NCI-H187 treated with DMSO at 0.1 percent for 48 hours (cell line): ENCODE measurements at places on chromosomes 4 and X.

GRCh38 chr4:169417629-169418282, 147.0 kb upstream of the SH3RF1 start:
- no peak for DNase-seq

- DNase-seq, result no peak
Observed at GRCh38 chr4:16812041-16812440, 86.4 kb downstream of the LDB2 start.

GRCh38 chrX:17594693-17595092, 142.6 kb upstream of the SCML1 start:
- no peak for DNase-seq

- no peak for DNase-seq
Observed at GRCh38 chr4:98662055-98662453, 3.6 kb upstream of the TSPAN5 start.

- DNase-seq, result no peak
Observed at GRCh38 chr4:127165971-127166370, 466.8 kb upstream of the INTU start.

DNA sequence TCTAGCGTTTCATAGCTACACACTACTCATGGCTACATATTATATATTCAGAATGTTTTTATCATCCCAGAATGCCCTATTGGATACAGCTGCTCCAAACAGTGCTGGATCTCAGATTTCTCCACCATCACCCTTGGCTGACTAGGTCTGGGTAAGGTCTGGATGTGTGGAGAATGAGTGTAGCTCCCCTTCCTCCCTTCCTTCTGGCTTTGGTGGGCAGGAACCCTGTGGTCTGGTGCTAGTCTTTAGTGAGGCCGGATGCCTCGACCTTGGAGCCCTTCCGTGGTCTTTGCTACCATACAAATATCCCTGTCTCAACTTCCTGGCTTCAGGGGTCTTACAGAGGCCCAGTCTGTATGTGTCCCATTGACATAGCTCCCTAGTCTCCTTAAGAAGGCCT, 52.1 kb upstream of the KDR start:
- DNase-seq, result no peak

- no peak for DNase-seq
Observed at GRCh38 chr4:33437406-33437805, 2717.2 kb downstream of the PCDH7 start.

DNA sequence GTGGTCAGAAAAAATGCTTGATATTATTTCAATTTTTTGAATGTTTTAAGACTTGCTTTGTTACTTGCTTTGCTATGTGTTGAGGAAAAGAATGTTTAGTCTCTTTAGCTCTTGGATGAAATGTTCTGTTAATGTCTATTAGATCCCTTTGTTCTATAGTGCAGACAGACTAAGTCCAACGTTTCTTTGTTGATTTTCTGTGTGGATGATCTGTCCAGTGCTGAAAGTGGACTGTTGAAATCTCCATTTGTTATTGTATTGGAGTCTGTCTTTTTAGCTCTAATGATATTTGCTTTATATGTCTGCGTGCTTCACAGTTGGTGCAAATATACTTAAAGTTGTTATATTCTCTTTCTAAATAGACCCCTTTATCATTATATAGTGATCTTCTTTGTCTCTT, 220.6 kb downstream of the GUCY2F start:
- no peak for DNase-seq

GRCh38 chr4:55666535-55666934, 30.4 kb upstream of the NMU start:
- no peak for DNase-seq

DNA sequence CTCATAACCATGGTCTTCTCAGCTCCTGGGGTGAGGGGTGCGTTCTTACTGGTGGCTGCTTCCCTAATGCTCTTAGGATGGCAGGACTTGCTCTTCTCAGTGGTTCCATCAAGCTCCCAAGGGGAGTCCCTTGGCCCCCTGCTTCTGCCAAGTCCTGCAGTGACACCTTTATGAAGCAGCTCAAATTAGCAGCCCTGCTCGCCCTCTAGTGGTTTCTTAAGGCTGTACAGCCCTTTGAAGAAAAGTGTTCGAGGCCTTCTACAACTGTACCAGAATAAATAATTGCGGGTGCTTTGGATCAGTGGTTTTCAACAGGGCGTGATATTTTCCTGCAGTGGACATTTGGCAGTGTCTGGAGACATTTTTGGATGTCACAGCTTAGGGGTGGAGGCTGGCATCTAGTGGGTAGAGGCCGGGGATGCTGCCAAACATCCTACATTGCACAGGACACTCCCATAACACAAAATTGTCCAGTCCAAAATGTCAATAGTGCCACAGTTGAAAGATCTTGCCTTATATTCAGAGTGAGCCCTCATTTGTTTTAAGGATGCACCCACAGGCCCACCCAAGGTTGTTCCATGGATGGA, 204.7 kb upstream of the S100G start:
- peak; percentile 2 for DNase-seq

- no peak for DNase-seq
Observed at GRCh38 chr4:64271601-64272081, 137.6 kb downstream of the TECRL start.

DNA sequence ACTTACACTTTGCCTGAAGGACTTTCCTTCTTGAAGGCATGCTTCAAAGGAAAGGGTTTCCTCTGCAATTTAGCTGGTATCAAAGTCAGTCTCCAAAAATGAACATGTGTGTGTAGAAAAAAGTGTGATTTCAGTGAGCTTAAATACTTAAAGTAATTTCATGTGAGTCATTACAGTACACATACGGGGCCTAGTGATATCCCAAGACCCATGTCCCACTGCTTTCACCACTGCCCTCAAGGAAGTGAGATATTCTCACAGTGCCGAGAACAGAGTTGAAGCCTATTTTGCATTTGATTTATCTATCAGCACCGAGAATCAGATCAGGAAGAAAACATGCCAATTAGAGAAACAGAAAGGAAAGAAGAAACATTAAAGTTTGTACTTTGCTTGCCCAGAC, 61.0 kb downstream of the CHST7 start:
- DNase-seq, result no peak

GRCh38 chrX:19602866-19603622, 87.7 kb upstream of the MAP3K15 start:
- DNase-seq, result no peak

- no peak for DNase-seq
Observed at GRCh38 chr4:93749292-93749761, 79.2 kb upstream of the ATOH1 start.

- no peak for DNase-seq
Observed at GRCh38 chrX:139844163-139844562, 88.7 kb downstream of the ATP11C start.

DNA sequence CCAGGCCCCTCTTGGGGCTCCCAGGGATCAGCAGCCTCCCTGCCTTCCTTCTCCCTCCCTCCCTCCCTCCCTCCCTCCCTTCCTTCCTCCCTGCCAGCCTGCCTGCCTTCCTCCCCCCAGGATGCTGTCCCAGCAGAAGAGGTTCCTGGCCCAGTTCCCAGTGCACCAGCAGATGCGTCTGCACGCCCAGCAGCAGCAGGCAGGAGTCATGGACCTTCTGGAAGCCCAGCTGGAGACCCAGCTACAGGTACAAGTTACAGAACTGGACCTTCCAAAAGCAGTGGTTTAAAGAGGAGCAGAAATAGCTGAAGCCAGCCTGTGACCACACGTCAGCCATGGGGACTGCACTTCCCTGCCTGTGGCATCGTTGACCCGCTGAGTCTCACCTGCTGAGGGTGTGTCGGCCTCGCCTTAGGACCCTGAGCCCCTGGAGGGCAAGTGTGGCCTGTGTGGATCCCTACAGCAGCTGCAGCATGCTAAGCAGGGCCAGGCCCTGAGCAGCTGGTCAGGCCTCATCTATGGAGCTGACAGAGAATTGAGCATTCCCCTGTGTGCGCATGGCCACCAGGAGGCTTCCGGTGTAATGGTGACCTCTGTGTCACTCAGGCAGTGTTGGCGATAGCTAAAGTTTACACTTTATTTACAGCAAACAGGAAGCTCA, 84.7 kb downstream of the CRMP1 start:
- DNase-seq, result no peak

DNA sequence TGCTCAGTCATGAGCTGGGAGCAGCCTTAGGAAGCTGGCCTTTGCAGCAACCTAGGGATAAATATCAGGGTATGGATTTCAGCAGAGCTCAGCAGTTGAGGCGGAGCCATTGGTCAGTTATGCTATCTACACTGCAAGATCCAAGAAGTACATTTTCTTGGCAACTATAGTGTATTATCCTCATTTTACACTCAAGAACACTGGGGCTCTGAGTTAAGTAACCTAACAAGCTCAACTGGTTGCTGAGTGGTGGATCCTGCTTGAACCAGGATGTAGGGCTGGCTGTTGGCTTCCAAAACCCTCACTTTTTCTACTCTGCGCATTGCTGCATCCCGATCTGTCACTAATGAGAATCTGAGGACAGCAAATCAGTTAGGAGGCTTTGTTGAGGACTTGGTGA, 1.5 kb upstream of the SCARB2 start:
- no peak for DNase-seq

DNA sequence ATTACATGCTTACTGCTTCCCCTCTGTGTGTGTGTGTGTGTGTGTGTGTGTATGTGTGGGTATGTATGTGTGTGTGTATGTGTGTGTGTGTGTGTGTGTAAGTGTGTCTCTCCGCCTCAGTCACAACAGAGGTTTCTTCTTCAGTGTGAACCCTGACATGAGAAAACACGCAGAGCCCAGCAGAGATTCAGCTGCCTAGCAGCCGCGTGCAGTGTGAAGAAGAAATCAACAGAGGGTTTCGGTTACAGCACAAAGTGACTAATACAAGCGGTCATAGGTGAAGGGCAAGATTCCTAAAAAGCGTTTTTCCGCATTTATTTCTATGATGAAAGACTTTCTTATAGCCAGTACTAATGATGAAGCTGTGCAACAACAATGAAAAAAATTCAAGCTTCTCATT, 55.3 kb upstream of the ZFP42 start:
- DNase-seq, result no peak

GRCh38 chrX:16138108-16138427, 14.7 kb downstream of the GRPR start:
- DNase-seq, result no peak

DNA sequence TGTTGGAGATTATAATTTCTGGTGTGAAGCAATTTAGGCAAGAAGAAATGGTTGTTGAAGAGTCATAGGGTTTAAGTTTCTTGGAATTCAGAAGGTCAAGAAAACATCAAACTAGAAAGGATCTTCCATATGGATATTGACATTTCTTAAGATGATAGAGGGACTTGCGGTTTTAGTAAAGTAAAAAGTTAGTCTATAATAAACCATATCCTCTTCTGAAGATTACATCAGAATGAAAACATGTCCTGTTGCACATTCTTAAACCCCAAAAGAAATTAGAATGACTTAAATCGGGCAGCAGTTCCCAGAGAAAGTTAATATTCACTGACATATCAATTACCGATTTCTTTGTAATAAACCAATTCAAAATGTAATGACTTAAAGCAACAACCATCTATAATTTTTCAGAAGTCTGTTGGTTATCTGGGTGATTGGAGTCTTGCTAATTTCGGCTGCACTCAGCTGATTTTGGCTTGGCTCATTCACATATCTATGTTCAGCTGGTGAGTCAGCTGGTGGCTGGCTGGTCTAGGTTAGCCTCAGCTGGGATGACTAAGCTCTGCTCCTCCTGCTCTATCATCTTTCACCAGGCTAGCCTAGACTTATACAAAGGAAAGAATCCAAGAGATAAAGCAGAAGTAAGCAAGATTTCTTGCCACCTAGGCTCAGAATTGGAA, 24.4 kb upstream of the DYNLT3 start:
- DNase-seq, result no peak

- DNase-seq, result no peak
Observed at GRCh38 chr4:147638942-147639341, 21.7 kb downstream of the TMEM184C start.

GRCh38 chrX:131572372-131573014, 28.6 kb downstream of the OR13H1 start:
- DNase-seq, result no peak

DNA sequence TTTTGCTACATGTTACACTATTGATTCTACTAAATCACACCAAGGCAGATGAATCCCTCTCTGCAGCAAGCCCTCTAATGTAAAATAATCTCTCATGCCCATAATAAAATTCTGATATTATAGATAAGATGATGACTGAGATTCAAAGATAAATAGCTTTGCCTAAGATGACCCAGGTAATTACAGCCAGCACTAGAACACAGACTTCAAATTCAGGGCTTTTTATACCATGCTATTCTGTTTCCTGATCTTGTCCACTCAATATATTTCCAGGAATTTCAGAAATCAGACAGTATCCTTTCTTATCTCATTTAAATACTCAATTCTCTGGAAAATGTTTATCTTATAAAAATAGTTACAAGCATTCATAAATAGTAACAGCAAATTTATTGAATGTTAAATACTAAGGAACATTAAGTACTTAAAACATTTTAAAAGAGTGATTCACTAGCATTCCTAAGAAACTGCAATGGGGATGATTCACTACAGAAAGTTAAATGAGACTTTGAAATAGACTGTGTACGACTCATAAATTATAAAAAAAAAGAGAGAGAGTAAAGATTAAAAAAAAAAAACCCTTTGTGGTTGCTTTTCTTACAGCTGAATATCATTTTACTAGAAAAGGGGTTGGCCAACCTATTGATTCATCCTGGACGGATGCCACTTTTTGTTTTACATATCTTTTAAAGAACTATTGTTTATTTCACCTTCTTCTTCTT, 45.8 kb upstream of the IL21 start:
- no peak for DNase-seq

- no peak for DNase-seq
Observed at GRCh38 chrX:121014826-121015225, 29.3 kb upstream of the CT47A1 start.

DNA sequence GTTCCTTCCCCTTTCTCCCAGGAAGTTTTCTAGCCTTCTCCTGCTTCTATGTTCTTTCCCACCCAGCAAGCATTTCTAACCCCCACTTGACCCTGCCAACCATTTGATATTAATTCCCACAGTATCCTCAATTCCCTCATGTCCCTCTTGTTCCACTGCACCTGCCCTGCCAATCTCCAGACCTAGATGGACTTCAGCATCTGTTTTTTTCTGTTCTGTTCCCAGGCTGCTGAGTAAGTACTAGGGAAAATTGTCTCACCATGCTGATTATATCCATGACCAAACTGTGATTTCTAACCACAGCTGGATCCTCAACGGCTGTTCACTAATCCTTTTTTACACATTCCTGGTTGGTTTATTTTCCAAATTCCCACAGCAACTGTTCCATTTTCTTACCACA, 37.7 kb downstream of the CLCN5 start:
- DNase-seq, result no peak

DNA sequence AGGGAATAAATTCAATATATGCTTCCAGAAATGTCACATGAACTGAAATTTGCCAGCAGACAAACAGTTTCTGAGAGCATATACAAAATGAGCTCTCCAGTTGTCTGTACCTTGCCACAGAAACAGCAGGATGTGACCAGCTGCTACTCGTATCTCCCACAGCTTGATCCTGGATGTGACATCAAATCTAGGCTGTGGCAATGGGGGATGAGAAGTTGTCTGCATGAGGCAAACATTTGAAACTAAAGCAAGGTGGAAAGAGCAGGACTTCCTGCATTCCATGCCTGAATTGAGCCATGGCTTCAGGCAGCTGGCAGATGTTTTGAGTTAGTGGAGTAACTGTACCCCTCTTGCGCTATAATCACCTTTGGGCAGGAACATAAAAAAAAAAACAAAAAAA, 1724.0 kb downstream of the RPA4 start:
- no peak for DNase-seq

- DNase-seq, result no peak
Observed at GRCh38 chrX:48968377-48968776, 3.3 kb downstream of the KCND1 start.

GRCh38 chr4:100075056-100075455, 115.2 kb downstream of the DDIT4L start:
- DNase-seq, result no peak

- no peak for DNase-seq
Observed at GRCh38 chr4:91114386-91114785, 987.2 kb downstream of the CCSER1 start.

- no peak for DNase-seq
Observed at GRCh38 chr4:172983014-172983413, 185.6 kb upstream of the GALNT7 start.
